Activated CD8-positive, alpha-beta memory T cell treated with anti-CD3 and anti-CD28 coated beads, Interleukin-2, amount 10 ng/mL, durations not matched to agents 7 days and 5 days (primary cell): ENCODE measurements at places on chromosomes 6 and 20. TPM values are rescaled to one million over a fixed set of nuclear protein-coding genes. Genes with fewer than 3 reads are reported as not detected.

DNA sequence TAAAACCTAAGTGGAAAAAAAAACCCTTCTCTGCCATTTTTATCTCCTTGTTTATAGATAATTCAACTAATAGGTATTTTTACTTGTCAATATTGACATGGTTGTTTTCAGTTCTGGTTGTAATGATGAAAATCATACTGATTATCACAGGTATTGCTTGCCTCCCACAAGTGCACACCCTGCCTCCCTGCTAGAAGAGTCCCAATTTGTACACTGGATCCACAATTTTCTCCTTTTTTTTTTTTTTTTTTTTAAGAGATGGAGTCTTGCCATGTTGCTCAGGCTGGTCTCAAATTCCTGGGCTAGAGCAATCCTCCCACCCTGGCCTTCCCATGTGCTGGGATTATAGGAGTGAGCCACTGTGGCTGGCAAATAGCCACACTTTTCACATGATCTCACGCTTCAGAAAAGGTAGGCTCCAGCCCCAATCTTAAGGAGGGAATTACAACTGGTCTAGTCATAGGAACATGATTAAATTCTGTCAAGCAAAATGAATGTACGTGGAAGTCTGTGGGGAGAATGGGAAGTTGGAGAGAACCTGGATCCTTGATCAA lies 12.3 kb downstream of the DYNLT2 start:
- H3K27me3 ChIP-seq = peaks cover 33% of the 10 kb centered on the region
- no peaks in the 10 kb centered on the region for H3K4me1 ChIP-seq
- no peak overlapping the region for H3K27ac ChIP-seq
- no peak for DNase-seq
- H3K4me3 ChIP-seq = no peak overlapping the region

DNA sequence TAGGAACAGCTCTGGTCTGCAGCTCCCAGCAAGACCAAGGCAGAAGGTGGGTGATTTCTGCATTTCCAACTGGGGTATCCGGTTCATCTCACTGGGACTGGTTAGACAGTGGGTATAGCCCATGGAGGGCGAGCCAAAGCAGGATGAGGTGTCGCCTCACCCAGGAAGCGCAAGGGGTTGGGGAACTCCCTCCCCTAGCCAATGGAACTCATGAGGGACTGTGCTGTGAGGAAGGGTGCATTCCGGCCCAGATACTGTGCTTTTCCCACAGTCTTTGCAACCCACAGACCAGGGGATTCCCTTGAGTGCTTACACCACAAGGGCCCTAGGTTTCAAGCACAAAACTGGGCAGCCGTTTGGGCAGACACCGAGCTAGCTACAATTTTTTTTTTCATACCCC lies 21.8 kb downstream of the HDDC2 start:
- no peak for DNase-seq
- peaks cover 76% of the 10 kb centered on the region for H3K36me3 ChIP-seq
- no peak overlapping the region for H3K4me3 ChIP-seq
- H3K4me1 ChIP-seq = peaks cover 29% of the 10 kb centered on the region
- H3K27me3 ChIP-seq = no peaks in the 10 kb centered on the region

DNA sequence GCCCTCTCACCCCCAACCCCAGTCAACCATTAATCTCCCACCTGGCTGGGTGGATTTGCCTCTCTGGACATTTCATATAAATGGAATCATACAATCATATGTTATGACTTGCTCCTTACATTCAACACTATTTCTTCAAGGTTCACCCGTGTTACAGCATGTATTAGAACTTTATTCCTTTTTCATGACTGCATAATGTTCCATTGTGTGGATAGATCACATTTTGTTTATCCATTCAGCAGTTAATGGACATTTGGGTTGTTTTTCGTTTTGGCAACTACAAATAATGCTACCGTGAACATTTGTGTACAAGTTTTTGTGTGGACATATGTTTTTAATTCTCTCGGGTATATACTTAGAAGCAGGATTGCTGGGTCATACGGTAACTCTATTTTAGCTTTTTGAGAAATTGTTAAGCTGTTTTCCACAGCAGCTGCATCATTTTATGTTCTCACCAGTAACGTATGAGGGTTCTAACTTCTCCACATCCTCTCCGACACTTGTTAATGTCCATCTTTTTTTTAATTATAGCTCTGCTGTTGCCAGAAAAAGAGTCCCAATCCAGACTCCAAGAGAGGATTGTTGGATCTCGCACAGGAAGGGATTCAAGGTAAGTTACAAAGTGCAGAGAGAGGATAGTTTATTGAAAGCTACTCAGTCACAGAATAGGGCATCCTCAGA lies 15.9 kb upstream of the BNIP5 start:
- peaks cover 10% of the 10 kb centered on the region for H3K4me1 ChIP-seq
- DNase-seq = no peak
- H3K27me3 ChIP-seq = peaks cover 29% of the 10 kb centered on the region
- H3K4me3 ChIP-seq = no peak overlapping the region

DNA sequence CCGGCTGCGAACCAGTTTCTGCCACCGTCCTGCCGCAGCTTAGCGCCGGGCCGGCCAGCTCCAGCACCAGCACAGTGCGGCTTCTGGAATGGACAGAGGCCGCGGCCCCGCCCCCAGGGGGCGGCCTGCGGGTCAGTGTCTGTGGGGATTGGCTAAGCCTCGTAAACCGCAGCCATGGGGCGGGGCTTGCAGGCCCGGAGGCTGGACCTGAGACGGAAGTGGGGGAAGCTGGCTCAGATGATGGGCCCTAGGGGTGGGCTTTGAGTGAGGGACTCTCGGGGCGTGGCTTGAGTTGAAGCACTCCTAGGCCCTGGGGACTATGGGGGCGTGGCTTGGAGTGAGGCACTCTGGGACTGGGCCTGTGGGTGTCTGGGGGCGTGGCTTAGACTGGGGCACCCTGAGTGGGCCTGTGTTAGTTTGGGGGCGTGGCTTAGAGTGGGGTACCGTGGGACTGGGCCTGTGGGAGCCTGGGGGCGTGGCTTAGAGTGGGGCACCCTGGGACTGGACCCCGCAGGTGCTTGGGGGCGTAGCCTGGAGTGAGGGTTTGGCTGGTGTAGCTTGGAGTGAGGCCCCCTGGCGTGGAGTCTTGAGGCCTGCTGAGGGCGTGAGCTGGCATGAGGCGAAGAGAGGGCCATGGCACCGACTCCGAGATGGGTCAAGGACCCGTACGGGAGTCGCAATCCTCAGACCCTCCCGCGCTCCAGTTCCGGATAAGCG lies 6.6 kb downstream of the L3MBTL1 start:
- H3K36me3 ChIP-seq = no peaks in the 10 kb centered on the region
- peak; percentile 98 for DNase-seq
- H3K4me1 ChIP-seq = peaks cover 5% of the 10 kb centered on the region
- peak overlapping the region; percentile 89 for H3K4me3 ChIP-seq

GRCh38 chr20:5539691-5540090 lies 210.5 kb upstream of the SHLD1 start:
- peaks cover 6% of the 10 kb centered on the region for H3K4me1 ChIP-seq
- no peak overlapping the region for H3K4me3 ChIP-seq
- no peak overlapping the region for H3K27ac ChIP-seq
- H3K27me3 ChIP-seq = no peaks in the 10 kb centered on the region
- DNase-seq = no peak

Gene TGM3
- total RNA-seq = not detected

- no peaks in the 10 kb centered on the region for H3K27me3 ChIP-seq
- no peak overlapping the region for H3K27ac ChIP-seq
- H3K4me3 ChIP-seq = no peak overlapping the region
- no peaks in the 10 kb centered on the region for H3K4me1 ChIP-seq
- DNase-seq = no peak
- H3K36me3 ChIP-seq = no peaks in the 10 kb centered on the region
Observed at GRCh38 chr20:40331807-40332560, 357.1 kb downstream of the MAFB start.

- no peak for DNase-seq
- no peak overlapping the region for H3K27ac ChIP-seq
Observed at GRCh38 chr6:96301781-96302180, 219.8 kb upstream of the UFL1 start.

GRCh38 chr20:41339957-41340326 lies 679 bp upstream of the LPIN3 start:
- H3K4me1 ChIP-seq = peaks cover 11% of the 10 kb centered on the region
- DNase-seq = peak; percentile 86
- no peaks in the 10 kb centered on the region for H3K36me3 ChIP-seq
- H3K27me3 ChIP-seq = peaks cover 11% of the 10 kb centered on the region
- H3K27ac ChIP-seq = peak overlapping the region; percentile 54
- H3K4me3 ChIP-seq = peak overlapping the region; percentile 70

GRCh38 chr6:43979525-43979924 lies 147.7 kb downstream of the MRPL14 start:
- H3K27me3 ChIP-seq = peaks cover 33% of the 10 kb centered on the region
- no peak overlapping the region for H3K27ac ChIP-seq
- peaks cover 10% of the 10 kb centered on the region for H3K4me1 ChIP-seq
- no peaks in the 10 kb centered on the region for H3K36me3 ChIP-seq

Gene CNR1
- not detected for total RNA-seq

DNA sequence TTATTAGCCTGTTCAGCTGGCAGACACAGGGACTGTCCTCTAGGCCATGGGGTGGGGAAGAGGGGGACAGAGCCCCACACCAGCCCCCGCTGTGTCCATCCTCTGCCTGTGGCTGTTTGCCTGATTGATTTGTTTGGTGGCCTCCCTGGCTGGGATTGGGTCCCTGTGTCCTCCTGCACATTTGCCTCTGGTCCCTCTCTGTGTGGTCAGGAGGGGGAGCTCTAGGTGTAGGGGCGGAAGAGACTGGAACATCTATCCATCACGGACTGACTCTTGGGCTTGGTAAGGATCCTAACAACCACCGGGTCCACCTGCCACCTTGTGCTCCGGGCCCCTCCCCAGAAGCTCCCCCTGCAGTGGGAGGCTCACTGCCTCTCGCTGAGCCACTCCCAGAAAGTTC lies 38.4 kb upstream of the CCDC167 start:
- no peak for DNase-seq
- H3K4me3 ChIP-seq = no peak overlapping the region
- H3K36me3 ChIP-seq = no peaks in the 10 kb centered on the region
- no peak overlapping the region for H3K27ac ChIP-seq
- peaks cover 5% of the 10 kb centered on the region for H3K4me1 ChIP-seq

Gene VARS1
- 140 TPM for total RNA-seq

Gene HMGN4
- total RNA-seq = 75.6 TPM

Gene SRF
- total RNA-seq = 53.2 TPM

DNA sequence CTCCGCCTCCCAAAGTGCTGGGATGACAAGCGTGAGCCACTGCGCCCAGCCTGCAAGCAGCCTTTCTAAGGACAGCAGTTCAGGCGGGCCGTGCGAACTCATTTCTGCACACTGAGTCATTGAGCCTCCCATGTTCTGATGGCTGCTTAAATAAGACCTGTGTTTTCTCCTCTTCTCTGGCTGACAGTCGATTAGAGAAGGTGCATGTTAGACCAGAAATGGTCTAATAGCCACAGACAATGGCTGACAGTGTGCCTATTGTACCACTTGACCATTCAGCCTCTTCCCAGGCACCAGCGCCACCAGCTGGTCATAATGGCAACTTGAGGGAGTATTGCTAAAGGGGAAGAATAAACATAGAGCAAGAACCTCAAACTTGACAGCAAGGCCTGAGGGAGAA lies 6.2 kb downstream of the CST11 start:
- H3K27ac ChIP-seq = no peak overlapping the region
- no peaks in the 10 kb centered on the region for H3K36me3 ChIP-seq

Gene CLPSL2
- total RNA-seq = not detected

Gene CD40
- total RNA-seq = 2.2 TPM

DNA sequence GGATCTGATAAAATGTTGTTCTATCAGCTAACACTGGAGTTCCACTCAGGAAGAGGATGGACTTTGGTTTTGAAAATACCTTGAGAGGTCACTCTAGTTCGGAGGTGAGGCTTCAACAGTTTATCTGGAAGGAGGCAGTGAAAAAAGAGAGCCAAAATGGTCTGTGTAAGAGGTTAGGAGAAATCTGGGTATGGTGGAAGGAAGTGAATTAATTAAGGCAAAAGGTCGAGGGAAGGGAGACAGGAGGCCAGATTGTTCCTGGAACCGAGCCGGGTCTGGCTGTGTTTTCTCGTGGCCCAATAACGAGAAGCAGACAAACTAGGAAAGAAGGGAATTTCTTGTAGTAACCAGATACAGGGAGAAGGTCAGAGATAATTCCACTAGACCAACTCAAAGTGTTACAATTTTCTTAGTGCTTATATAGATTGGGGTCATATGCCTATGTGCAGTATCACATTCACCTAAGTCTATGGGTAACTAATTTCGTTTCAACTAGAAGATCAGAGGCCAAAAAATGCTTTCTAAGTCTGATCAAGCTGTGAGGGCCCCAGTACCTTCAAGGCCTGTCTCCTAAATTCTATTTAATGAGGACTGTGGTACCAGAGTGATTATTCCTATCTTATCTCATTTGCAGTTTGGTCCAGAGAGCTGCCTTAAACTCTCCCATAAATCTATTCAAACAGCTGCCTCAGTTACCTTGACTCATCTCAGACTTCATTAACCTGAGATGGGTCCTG lies 96.0 kb upstream of the SNX9 start:
- H3K36me3 ChIP-seq = peaks cover 2% of the 10 kb centered on the region
- peaks cover 23% of the 10 kb centered on the region for H3K27me3 ChIP-seq
- no peak for DNase-seq
- no peak overlapping the region for H3K4me3 ChIP-seq

Gene NKX2-2
- not detected for total RNA-seq

DNA sequence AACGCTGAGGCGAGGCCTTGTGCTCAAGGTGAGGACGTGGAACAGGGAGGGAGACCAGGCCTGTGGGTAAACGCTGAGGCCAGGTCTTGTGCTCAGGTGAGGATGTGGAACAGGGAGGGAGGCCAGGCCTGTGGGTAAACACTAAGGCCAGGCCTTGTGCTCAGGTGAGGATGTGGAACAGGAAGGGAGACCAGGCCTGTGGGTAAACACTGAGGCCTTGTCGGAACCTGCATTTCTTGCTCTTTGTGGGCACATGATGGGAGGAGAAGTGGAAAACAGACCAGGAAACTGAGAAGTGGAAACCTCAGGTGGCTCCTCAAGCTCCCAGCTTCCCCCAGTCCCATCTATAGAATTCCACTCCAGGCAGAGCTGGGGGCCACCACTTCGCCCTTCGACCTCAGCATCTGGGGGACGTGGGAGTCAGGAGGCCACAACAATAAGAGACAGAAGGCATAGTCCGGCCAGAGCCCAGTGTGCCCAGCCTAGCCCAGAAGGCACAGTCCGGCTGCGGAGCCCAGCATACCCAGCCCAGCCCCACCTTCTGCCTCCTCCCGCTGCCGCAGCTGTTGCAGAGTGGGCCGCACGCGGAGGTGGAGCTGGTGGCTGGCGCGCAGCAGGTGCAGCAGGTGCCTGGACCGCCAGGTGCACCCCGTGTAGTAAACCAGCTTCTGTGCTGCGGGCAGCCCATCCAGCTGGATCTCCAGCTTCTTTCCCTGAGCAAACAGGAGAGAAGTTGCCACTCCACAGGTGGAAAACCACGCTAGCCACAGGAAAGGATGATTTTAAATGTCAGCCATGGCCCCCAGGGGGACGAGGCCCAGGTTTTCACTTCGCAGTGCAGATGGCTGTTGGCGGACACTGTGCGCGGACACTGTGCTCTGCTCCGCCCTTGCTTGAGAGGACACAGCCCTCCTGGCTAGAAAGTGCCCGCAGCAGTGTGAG lies 17.5 kb downstream of the FRMD1 start:
- H3K27ac ChIP-seq = no peak overlapping the region
- H3K4me1 ChIP-seq = no peaks in the 10 kb centered on the region
- H3K27me3 ChIP-seq = no peaks in the 10 kb centered on the region
- H3K36me3 ChIP-seq = no peaks in the 10 kb centered on the region
- no peak overlapping the region for H3K4me3 ChIP-seq
